ENCODE measurements at places on chromosomes 16 and 17.

- DNase-seq: no peak
These were observed 17.8 kb upstream of the NAGLU start for GRCh38 chr17:42518046-42518754.

DNA sequence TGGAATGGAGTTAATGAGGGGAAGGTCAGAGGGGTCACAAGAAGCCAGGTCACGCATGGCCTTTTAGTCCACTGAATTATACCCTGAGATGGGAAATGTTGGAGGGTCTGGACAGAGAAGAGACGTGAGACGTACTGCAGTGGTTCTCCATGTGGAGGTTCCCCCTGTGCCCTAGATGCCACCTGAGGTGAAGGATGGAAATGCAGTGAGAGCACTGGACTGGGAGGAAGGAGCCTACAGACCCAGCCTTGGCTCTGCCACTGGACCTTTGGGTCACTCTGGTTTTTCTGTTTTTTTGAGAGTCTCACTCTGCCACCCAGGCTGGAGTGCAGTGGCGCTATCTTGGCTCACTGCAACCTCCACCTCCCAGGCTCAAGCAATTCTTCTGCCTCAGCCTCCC is 1.8 kb upstream of the PLSCR3 start:
- DNase-seq: no peak

DNA sequence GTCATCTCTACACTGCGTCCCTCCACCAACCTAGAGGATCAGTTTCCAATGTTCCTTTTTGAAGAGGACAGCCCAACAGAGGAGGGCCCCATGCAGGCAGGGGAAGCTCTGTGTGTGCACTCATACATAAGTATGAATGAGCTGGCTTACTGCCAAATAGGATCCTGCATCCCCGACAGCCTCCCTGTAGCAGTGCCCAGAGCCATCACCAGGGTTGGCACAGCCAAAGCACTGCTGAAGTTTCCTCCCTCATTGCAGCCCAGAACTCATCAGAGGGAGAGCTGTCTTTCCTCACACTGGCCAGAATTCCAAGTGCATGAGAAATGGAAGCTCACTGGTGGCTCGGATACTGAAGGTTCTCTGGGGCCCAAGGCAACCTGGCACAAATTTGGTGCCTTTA is 114.4 kb downstream of the ASIC2 start:
- DNase-seq: no peak

GRCh38 chr17:40862985-40863733 is 3.9 kb downstream of the KRT12 start:
- DNase-seq: no peak

- no peak for DNase-seq
These were observed 37.5 kb upstream of the TOM1L1 start for GRCh38 chr17:54863176-54863575.

DNA sequence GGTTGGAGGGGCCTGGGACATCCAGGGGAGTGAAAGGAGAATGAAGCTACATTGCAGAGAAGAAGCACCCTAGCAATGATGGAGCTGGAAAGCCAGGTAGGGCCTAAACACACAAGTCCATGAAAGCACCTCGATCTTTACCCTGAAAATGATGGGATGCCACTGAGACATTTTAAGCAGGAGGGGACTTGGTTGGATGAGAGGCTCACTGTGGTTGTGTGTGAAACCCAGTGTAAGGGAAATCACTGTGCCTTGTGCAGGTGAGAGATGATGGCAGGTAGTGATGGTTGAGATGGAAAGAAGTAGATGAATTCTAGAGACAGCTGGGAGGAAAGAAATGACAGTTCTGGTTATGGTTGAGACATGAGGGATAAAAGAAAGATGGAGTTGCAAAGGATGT is 132.9 kb upstream of the CACNG3 start:
- DNase-seq: no peak

DNA sequence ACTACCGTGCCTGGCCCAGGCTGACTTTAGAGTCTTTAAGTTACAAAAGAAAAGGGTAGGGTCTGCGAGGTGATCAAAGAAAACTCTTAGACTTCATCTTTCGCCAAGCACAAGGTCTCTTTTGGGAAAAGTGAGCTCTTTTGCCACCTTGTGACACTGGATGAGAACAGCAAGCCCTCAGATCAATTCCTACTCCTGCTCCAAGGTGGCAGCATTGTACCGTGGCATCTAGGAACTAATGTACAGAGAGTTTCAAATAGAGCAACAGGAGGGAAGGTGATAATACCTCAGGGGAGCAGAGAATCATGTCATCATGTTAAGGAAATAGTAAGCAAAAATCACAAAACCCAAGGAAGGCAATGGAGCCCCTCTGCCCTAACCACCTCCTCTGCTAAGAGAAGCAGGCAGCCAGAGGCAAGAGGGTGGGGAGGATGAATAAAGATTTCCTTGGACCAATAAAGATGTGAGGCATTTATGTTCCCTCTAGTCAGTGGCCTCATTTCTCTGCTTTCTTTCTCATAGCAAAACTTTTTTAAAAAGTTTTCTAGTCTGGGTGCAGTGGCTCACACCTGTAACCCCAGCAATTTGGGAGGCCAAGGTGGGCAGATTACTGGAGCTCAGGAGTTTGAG is 2.1 kb upstream of the C17orf78 start:
- peak; percentile 25 for DNase-seq

- DNase-seq: no peak
These were observed 198.6 kb upstream of the HSBP1 start for GRCh38 chr16:83609178-83609577.

DNA sequence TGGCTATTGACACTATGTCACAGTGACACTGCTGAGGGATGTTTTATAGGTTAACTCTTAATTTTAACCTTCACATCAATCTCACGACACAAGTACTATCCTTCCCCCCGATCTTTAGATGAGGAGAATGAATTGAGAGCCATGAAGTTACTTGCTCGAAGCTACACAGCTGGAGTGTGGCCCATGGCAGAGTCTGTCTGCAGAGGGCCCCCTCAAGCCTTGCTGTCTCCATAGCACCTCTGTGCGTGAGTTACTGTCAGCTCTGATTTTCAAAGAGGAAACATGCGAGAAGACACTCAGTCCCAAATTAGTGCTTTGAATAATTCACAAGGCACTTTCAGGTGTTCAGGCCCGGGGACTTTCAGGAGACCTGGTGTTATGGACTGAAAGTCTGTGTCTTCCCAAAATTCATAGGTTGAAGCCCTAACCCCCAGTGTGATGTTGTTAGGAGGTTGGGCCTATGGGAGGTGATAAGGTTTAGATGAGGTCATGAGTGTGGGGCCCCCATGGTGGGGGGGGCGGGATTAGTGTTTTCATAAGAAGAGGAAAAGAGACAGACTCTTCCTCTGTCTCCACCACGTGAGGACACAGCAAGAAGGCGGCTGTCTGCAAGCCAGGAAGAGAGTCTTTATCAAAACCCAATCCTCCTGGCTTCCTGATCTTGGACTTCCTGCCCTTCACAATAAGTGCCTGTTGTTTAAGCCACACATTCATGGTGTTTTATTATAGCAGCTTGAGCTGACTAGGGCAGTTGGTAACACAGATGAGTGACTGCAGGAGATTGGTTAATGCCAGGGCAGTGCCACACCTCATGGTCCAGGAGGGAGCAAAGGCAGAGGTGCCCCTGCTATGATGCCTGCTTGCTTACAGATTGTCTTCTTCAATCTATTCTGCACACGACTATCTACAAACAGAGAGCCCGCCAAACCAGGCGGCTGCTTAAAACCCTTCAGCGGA is 281.8 kb downstream of the HAPSTR1 start:
- DNase-seq: no peak

GRCh38 chr17:37358830-37359681 is 16.7 kb upstream of the C17orf78 start:
- peak; percentile 87 for DNase-seq

GRCh38 chr17:72723711-72724110 is 368.8 kb downstream of the SLC39A11 start:
- no peak for DNase-seq

GRCh38 chr16:11757671-11758545 is 15.3 kb upstream of the TXNDC11 start:
- DNase-seq: no peak

- peak; percentile 9 for DNase-seq
These were observed 549 bp downstream of the SLC26A11 start for GRCh38 chr17:80220736-80221215.

DNA sequence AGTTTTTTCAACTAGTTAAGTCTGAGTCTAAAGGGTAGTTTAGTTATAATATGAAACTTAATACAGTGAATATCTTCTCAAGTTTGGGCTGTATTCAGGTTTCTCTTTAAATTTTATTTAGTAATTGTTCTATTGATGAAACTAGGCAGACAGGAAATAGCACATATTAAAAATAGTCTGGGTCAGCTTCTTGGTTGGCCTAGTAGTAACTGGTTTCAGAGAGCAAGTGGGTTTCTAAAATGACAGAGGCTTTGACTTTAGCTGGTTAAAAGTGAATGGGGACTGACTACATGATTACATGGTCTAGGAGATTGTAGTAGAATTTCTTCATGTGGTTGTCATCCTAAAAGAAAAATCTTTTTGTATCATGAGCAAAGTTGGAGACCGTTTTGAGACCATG is 46.8 kb downstream of the OMG start:
- DNase-seq: no peak

GRCh38 chr16:21523411-21524067 is 75.8 kb upstream of the METTL9 start:
- no peak for DNase-seq

- peak; percentile 8 for DNase-seq
These were observed 53.4 kb downstream of the MFSD11 start for GRCh38 chr17:76791053-76791980.

- DNase-seq: no peak
These were observed 161.2 kb upstream of the IRX3 start for GRCh38 chr16:54447576-54448440.

DNA sequence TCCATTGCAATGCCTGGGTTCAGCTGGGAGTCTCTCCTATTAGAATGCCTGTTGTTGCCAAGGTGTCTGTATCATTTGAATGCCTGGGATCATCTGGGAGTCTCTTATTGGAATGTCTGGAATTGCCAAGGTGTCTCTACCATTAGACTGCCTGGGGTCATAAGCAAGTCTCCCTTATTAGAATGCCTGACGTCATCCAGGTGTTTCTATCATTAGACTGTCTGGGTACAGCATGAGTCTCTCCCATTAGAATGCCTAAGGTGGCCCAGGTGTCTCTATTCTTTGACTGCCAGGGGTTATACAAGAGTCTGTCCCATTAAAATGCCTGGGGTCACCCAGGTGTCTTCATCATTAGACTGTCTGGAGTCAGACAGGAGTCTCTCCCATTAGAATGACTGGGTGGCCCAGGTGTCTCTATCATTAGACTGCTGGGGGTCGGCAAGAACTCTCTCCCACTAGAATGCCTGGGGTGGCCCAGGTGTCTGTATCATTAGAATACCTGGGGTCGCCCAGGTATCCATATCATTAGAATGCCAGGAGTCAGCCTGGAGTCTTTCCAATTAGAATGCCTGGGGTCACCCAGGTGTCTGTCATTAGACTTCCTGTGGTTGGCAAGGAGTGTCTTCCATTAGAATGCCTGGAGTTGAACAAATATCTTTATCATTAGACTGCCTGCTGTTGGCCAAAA is 2274.0 kb downstream of the TP53TG3F start:
- DNase-seq: no peak

DNA sequence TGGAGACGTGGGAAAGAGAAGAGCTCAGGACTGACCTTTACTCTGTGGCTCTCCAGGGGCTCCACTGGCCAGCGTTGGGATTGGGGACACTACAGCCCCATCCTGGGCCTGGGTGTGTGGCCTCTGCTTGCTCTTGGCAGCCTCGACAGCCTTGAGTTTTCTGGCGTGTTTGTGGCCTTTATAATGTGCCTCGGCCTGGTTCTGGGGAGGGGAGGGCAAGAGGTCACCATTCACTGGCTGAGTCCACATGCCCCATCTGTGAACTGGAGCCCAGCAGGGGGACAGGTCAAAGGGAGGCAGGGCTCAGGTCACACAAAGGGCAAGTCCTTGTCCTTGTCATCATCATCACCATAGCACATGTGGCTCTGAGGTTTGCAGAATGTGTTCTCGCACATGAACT is 11.7 kb downstream of the NKIRAS2 start:
- DNase-seq: no peak

DNA sequence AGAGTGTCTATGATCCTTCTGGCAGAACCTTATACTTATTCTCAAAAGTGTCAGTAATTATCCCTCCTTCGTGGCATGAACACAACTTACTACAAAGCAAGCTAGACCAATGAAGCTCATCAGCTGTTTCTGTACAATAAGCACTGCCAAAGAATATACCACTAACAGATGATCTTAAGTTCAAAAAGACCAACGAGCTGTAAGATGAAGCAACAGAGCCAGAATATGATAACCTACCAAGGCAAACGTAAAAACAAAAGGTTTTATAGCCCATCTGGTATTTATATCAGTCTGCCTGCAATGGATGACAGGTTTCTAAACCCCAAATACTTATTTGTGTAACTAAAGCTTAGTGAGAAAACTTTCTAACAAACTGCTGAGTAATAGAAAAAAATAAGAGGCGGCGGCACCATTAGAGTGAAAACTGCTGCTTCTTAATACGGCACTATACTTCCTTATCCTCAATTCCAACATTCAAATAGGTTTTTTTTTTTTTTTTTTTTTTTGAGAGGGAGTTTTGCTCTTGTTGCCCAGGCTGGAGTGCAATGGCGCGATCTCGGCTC is 22.1 kb downstream of the NME2 start:
- no peak for DNase-seq

DNA sequence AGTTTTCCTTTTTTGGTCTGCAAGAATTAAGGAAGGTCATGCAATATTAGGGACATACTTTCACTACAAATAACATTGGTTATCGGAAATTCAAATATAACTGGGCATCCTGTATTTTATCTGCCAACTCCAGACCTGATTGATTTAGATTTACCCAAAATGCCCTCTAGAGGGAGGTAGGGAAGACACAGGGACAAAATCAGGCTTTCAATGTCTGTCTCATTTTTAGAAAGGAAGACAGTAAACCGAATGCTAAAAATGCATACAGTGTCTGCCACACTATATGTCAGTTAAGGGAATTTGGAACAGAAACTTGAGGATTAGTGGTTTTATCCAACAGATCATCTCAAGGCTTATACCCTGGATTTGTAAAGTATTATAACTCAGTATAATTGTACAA is 161.7 kb upstream of the SOX9 start:
- DNase-seq: no peak

DNA sequence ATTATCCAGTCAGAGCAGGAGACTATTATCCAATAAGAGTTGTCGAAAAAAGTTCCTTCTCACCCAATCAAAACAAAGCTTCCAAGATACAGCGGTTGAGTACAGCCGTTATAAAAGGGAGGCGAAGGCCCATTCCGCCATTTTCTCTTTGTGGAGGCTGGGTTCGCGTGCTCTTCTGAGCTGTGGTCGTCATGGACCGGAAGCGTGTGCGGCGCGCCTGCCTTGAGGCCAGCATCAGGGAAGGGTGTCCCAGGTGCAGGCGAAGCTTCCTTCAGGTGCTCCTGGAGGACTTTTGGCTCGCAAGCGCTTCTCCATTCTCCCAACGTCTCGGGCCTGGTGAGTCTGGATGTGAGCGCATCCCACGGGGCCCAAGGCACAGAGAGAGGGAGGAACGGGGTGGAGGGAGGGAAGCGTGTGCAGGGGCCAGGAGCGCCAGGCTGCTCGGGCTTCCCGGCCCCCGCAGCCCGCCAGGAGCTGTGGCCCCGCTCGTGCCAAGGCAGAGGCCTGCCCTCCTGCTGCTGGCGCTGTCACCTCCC is 99.2 kb downstream of the GOSR1 start:
- no peak for DNase-seq

- DNase-seq: no peak
These were observed 151.2 kb downstream of the CMIP start for GRCh38 chr16:81595629-81596292.
